ENCODE measurements at places on chromosomes 6 and 20.
A peak's percentile ranks its signal among the peaks of the same experiment; 100 is the strongest.

DNA sequence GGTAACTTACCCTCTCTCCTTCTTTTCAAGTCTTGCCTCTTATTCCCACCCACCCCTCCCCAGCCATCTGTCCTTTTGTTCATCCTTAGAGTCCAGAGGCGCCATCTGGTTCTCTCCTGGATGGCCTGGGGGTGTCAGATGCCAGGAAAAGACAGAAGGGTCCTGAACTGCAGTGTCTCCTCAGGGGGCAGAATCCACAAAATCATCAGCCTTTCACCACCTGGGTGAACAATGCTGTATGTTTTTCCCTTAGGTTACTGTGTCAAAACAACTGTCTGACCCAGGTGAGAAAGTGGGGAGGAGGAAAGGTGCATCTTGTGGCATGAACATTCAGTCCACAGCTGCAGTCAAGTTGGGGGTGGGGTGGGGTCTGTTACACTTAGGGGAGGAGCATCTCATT is 47.9 kb upstream of the FYN start:
- DNase-seq = no peak

GRCh38 chr20:10362674-10363073 is 71.3 kb downstream of the MKKS start:
- no peak for DNase-seq

GRCh38 chr6:64502801-64503200 is 867.2 kb downstream of the PHF3 start:
- no peak for DNase-seq

DNA sequence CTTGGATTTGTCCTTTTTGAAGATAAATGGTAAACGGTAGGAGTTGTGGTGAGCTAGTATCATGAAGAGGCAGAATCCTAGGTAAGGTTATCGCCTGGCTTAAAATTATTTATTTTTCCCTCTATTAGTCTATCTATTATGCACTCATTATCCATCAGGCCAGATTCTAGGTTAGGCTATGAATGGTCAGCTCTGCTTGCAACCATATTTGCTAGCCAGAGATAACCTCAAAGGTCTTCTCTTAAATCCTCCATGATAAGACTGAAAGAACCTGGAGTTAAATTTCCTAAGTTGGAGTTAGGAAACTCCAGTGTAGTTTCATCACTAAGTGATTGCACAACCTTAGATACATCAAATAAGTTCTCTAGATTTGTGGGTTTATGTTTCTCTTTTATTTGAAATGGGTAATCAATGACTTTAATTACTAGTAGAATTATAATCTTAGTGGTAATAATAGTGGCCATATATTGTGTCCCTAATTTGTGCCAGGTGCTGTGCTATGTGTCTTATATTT is 302.1 kb upstream of the RUNX2 start:
- DNase-seq = no peak

- DNase-seq = no peak
Measured at GRCh38 chr20:25984933-25985332, 288.3 kb upstream of the ZNF337 start.

- DNase-seq = no peak
Measured at GRCh38 chr6:11357285-11357684, 124.8 kb upstream of the NEDD9 start.

DNA sequence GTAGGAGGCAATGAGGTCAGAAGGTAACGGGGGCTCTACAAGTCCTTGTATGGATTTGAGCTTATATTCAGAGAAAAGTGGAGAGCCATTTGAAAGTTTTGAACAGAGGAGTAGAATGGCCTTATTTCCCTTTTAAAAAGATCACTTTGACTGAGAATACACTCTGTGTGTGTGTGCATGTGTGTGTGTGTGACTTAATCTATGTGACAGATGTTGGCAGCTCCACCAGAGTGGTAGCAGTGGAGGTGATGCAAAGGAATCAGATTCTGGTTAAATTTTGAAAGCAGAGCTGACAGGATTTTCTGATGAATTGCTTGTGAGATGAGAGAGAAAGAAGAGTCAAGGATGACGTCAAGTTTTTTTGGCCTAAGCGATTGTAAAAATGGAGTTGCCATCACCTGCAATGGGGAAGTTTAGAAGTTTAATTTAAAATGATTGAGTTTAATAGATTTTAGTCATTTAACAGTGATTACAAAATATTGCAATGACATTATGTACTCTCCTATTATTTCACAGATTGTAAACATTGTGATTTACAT is 172.2 kb upstream of the HEY2 start:
- DNase-seq = no peak

DNA sequence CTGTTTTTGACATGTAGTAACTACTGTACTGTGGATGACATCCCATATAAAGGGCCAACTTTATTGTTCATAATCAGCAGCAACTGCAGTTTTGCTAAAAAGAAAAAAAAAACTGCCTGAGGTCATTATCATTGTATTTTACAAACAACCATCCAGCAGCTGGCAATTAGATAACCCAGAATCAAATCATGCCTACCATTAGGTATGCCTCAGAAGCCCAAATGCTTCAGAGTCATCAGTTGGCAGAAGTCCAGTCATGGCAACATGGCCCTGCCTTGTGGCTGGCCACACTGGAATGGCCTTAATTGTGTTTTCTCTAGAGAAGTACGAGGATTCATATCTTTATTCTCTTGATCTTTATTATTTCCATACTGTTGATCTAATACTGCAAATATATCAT is 462.4 kb upstream of the NRSN1 start:
- DNase-seq = no peak

- no peak for DNase-seq
Measured at GRCh38 chr6:159880412-159880975, 10.3 kb upstream of the MAS1 start.

GRCh38 chr20:49687595-49688567 is 25.8 kb downstream of the B4GALT5 start:
- DNase-seq = no peak

GRCh38 chr6:154165478-154165877 is 126.4 kb downstream of the OPRM1 start:
- no peak for DNase-seq

DNA sequence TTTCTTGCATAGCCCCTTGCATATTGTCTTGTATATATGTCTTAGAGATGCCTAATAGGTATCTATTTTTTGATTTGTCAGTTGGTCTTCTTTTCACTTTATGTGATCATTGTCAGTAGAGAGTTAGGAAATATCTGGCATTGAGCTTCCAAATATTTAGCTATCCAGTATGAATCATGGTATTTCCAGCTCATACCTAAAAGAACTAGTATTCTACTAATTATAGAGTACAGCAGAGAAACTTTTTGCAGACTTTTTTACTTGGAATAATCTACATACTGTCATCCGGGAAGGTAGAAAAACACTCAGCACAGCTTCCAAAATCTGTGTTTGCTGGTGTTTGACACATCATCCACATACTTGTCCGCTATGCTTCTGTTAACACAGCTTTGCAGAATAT is 156.4 kb upstream of the HTR1E start:
- DNase-seq = no peak

GRCh38 chr6:1463751-1464426 is 74.5 kb downstream of the FOXF2 start:
- no peak for DNase-seq

DNA sequence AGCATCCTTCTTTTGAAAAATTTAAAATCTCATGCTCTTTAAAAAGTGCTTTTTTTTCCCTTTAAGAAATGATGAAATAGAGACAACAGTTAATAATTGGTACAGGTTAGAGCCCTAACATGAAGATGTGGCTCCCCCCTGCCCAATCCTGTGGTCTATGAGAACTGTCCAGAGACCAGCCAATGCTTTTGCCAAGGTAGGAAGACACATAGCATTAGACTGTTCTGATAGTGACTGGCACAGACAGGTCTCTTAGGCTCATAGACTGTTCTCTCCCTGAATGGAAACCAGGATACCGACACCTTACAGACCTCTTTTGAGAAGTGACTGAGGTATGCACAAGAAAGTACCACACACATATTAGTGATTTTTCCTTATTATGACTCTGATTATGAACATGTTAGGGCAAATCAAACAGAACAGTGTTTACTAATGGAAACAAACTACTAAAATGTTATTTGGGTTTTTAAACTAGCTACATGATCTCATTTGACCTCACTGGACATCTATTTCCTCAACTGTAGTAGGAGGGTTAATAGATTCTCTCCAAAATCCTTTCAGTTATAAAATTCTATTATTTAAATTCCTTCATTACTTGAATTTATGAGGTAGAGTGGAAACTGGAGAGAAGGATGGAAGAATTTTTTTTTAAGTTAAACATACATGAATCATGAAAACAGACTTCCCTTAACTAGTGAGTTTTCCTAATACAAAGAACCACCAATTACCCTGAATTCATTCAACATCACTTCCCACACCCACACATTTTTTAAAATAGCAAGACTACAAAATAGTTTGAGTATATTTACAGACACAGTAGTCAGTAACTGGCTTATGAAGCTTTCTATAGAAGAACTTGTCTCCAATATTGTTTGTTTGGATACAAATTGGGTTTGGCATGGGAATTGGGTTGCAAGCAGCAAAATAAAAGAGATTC is 120.4 kb downstream of the OGFRL1 start:
- DNase-seq = no peak

DNA sequence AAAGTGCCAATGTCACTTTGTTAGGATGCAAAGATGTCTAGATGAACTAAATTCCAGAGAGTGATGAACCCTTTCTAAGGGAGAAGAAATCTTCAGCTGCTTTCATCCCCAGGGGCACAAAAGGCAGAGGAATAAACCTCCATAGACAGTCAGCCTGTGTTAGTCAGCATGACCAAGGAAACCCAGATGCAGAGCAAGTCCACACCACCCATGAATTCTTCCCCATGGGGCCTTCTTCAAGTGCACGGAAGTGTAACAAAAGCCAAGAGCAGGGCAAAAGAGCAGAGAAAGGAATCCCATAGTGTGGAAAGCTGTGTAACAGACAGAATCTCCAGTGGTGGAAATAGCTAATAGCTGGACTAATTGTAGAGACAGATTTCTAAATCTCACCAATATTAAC is 50.0 kb downstream of the DCDC2 start:
- no peak for DNase-seq

DNA sequence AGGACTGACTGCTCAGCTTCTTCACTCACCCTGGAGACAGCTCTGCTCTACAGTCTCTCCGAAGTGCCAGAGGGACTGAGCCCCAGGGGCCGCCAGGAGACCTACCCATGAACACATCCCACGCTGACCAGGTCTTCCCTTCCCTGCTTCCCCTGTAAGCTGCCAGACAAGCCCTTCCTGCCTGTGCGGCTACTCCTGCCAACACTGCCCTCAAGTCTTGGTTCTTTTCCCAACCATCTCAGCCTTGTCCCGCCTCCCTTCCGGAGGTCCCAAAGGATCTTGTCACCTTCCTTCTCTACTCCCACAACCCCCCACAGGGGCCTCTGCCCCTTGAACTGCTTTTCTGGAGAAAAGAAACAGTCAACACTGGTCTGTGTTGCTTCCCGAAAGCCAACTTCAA is 15.0 kb downstream of the CPNE5 start:
- DNase-seq = no peak

DNA sequence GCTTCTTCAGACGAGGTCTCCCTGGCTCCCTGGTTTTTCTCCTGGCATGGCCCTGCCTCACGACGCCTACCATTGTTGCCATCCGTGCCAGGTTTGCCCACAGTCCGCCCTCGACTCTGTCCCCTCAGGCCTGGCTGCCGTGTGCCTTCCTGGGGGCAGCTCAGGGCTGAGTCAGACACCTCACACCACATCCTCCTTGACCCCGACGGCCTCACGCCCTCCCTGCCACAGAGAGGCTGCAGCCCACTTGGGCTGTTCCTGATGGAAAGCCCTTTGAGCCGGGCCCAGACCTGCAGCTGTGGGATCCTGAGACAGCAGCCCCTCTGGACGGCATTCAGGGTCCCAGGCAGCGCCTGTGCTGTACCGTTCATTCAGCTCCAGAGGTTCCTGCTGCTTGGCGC is 108.3 kb downstream of the PSMB1 start:
- no peak for DNase-seq

DNA sequence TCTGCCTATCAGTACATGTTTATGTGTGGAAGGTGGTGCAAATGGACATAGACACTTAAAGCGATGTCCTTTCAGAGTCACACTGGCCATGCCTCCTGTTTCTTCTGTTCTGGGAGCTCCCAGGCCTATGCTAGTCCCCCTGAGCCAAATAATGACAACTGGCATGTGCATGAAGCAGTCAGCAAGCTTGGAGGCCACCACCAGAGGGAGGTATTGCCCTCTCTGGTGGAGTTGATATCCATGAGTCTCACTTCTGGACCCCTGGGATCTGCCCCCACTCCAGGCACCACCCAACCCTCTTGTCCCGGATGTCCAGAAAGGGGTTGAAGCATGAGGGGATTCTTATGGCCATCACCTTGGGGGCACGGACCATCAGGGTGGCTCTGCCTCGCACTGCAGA is 172.2 kb downstream of the AIG1 start:
- no peak for DNase-seq

- no peak for DNase-seq
Measured at GRCh38 chr6:45634231-45634630, 256.5 kb upstream of the SUPT3H start.

- DNase-seq = no peak
Measured at GRCh38 chr20:59955131-59955796, 3.0 kb upstream of the CDH26 start.

DNA sequence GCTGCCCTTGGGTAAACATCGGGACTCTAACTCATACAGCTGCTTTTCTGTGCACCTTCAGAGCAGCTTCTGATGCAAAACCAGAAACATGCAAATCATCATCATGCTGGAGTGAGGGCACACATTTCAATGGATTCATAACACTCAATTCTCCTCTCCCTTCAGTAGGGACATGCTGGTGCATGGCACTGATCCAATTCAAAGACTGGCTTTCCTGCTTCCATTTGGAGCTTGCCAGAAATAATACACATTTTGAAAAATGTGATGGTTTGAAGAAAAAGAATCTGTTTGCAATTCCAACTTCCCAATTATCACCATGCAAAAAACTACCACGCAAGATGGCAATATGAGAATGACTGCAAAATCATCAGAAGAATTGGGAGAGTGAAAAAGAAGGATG is 65.2 kb upstream of the PDE10A start:
- DNase-seq = no peak

DNA sequence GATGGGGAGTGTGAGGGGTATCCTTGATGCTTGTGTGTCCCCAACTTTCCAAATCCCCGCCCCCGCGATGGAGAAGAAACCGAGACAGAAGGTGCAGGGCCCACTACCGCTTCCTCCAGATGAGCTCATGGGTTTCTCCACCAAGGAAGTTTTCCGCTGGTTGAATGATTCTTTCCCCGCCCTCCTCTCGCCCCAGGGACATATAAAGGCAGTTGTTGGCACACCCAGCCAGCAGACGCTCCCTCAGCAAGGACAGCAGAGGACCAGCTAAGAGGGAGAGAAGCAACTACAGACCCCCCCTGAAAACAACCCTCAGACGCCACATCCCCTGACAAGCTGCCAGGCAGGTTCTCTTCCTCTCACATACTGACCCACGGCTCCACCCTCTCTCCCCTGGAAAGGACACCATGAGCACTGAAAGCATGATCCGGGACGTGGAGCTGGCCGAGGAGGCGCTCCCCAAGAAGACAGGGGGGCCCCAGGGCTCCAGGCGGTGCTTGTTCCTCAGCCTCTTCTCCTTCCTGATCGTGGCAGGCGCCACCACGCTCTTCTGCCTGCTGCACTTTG is at the start of gene TNF:
Gene TNF (plus strand): TSS at position 231 of the 567 bp plus-strand sequence. CDS start 177 bp downstream, at position 408.
- DNase-seq = peak; percentile 81
